Esophagus (tissue), 2 donors: ENCODE measurements at places on chromosomes 5 and 9. TPM values are rescaled to one million over a fixed set of nuclear protein-coding genes. Genes with fewer than 3 reads are reported as not detected.

OR2V1 gene
- not detected for polyA plus RNA-seq

SPAAR gene
- 0.29 TPM for polyA plus RNA-seq

SH3TC2 gene
- polyA plus RNA-seq: 5.1 TPM

TMEM215 gene
- not detected for polyA plus RNA-seq

ZDHHC11B gene
- 2.6 TPM for polyA plus RNA-seq

PLCXD3 gene
- 0.19 TPM for polyA plus RNA-seq

SLC6A18 gene
- polyA plus RNA-seq: not detected

SLC6A19 gene
- polyA plus RNA-seq: not detected

GARNL3 gene
- 3.5 TPM for polyA plus RNA-seq

SPATA9 gene
- polyA plus RNA-seq: not detected

LVRN gene
- 0.32 TPM for polyA plus RNA-seq

SLC22A4 gene
- 0.14 TPM for polyA plus RNA-seq

ACSL6 gene
- 0.28 TPM for polyA plus RNA-seq
